ENCODE measurements at places on chromosomes 6 and 20.
A peak's percentile ranks its signal among the peaks of the same experiment; 100 is the strongest.

DNA sequence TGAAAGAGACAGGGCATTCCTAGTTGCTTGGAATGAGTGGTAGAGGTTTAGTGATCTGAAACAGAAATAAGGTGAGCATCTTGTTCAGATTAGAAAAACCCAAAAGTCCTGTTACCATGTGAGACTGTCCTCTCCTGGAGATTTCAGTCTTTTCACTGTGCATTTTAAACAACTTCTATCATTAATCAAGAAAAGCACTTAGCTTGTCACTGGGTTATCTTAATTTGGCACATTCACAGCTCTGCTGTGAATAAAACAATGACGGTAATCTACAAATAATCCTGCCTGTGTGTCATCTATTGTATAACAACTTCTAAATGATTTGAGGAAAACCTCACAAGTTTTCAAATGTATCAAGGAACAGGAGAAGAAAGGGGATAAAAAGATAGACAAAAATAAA is 9.5 kb upstream of the SMIM8 start:
- no peak for DNase-seq

GRCh38 chr6:89313006-89313405 is 2.1 kb downstream of the GABRR2 start:
- DNase-seq: no peak

- no peak for DNase-seq
Measured at GRCh38 chr6:135901774-135902524, 50.4 kb downstream of the PDE7B start.

DNA sequence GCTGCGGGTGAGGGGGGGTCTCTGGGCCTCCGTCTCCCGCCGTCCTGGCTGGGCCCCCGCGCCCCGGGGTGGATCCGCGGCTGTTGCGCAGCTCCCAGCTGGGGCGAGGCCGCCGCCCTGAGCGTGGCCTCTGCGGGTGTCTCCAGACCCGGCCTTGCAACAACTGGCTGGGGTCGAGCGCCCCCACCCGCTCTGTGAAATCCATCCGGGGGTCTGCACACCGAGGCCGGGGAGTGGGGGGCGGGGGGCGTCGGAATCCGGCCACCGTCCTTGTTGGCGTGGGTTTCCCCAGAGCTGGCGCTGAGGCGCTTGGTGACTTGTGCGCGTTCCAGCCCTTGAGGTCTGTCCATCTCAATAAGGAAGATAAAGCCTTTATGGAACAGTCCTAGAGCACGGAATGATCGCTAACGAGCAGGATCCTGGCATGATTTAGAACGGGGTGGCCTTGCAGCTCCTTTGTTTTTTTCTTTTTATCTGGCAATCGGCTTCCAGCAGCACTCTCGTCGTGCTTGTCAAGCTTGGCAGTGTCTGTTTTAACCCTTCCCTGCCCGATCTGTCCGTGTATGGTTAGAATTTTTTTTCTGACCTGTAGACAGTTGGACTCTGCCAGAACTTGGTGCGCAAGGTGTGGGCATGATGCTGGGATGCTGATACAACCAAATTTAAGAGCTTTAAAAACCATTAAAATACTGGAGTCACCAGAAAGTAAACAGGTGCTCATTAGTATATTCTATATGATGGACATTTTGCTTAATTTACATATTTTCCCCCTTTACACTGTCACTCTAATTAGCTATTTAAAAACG is 675 bp downstream of the DSTN start:
- no peak for DNase-seq

DNA sequence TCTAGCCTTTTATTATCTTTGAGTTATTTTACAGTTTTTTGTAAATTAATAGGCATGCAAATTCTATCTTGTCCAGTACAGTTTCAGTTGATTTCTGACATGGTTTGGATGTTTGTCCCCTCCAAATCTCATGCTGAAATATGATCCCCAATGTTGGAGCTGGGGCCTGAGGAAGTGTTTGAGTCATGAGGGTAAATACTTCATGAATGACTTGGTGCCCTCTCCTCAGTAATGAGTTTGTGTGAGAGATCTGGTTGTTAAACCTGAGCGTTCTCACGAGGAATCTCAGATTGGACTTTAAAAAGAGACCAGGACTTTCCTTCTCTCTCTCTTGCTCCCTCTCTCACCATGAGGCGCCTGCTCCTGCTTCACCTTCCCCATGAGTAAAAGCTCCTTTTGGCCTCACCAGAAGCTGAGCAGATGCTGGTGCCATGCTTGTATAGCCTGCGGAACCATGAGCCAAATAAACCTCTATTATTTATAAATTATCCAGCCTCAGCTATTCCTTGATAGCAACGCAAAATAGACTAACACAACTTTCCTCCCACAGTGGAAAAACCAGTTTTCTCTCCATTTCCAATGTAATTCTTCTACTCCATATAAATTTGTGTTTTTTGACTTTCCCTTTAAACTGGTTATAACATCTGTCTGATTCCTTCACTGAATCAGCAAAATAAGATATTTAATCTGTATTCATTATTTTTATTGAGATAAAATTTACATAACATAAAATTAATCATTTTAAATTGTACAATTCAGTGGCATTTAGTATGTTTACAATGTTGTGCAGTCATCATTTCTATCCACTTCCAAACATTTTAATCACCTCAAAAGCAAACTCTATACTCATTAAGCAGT is 78.7 kb upstream of the PRSS16 start:
- no peak for DNase-seq

DNA sequence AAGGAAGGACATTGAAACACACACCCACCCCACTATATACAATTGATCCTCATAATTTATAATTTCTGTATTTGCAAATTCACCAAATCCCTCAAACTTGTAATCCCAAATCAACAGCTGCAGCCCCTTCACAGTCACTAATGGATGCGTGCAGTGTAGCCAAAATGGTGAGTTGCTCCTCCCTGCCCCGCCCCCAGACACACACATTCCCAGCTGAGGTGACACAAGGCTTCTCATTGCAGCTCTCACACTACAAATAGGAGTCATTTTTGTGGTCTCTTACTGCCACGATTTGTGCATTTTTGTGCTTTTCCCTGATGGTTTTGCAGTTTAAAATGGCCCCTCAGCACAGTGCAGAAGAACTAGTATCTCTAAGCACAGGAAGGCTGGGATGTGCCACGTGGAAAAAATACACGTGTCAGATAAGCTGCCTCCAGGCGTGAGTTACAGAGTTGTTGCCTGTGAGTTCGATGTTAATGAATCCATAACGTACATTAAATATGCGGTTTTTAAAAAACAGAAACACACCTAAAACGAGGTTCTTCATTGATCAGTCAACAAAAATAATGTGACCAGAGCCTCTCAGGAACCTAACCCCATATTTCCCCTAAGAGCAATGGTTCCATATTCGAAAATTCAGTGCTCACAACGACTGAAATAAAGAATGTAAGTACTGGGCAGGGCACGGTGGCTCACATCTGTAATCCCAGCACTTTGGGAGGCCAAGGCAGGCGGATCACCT is 8.2 kb downstream of the ATP9A start:
- DNase-seq: no peak

DNA sequence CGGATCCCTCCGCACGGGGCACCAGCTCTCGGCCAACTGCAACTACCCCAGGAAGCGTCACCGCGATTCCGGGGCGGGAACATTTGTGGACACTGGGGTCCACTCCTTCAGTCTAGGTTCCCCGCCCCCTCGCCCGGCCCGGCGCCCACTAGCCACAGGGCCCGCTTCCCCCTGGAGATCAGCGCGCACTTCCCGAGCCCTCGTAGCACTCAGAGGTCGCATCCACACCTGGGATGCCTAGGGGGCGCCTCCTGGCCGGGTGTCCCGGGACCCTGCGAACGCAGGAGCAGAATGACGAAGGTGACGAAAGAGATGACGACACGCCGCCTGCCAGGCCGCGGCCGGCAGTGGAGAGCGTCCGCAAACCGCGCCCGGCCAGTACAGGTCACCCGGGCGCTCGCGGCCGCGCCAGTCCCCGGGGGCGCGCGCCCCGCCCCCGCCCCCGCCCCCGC is 309 bp upstream of the AIG1 start:
- DNase-seq: peak; percentile 58

DNA sequence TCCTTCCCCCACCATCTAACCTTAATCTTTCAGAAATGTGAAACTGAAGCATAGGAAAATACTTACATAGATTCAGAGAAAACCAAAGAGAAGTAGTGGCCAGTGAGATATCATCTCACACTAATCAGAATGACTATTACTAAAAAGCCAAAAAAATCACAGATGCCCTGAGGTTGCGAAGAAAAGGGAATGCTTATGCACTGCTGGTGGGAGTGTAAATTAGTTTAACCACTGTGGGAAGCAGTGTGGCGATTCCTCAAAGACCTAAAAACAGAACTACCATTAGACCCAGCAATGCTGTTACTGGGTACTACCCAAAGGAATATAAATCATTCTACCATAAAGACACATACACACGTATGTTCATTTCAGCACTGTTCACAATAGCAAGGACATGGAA is 9.2 kb upstream of the PREX1 start:
- DNase-seq: no peak

DNA sequence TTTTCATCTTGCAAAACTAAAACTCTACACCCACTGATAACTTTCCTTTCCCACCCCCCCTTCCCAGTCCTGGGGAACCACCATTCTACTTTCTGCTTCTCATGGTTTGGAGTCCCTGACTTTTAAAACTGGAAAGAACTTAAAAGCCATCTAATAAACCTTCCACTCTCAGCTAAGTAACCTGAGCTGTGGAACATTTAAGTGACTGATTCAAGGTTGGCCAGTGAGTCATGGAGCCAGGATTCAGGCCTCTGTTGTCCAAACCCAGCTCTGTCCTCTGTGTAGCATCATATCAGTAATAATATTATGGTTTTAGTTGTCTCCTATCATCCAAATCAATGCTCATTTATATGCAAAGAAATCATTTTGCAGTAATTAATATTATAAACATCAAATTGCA is 176.0 kb upstream of the NT5E start:
- no peak for DNase-seq

GRCh38 chr20:56867128-56867527 is 238.0 kb downstream of the TFAP2C start:
- no peak for DNase-seq

DNA sequence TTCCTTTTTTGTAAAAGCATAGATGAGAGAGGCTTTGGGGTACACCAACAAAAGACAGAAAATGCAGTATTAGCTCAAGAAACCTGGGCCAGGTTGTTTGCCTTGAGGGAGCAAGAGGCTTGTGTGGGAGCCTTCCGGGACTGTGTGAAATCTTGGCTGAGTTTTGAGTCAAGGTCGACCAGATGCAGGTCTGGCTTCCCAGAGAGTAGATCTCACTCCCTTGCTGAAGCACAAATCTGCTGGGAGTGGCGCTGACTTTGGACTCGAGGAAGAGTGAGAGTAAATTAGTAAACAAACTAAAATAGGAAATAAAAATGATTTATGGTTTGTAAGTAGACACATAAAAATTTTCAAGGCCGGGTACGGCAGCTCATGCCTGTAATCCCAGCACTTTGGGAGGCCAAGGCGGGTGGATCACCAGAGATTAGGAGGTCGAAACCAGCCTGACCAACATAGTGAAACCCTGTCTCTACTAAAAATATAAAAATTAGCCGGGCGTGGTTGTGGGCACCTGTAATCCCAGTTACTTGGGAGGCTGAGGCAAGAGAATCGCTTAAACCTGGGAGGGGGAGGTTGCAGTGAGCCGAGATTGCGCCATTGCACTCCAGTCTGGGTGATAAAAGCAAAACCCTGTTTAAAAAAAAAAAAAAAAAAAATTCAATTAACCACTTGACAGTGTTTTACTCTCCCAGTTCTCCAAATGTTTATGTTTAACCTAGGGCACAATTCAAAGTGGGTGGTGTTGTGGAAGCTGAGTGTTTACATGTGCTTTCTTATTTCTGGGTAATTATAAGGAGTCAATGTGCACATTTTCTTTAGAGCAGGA is 27.7 kb upstream of the EDN1 start:
- no peak for DNase-seq

DNA sequence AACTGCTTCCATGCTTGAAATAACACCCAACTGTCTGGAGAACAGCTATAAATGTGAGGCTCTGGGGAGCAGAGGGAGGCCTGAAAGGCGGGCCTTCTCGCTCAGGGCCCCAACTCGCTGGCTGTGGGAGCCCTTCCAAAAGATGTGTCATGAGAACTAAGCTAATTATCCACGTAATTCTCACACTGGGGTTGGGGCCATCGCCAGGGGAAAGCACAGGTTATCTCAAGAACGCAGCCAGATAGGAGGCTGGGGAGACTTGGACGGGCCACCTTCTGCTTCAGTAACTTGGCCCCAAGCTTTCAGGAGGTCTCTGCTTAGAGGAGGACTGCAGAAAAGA is 1.6 kb downstream of the PXDC1 start:
- no peak for DNase-seq

DNA sequence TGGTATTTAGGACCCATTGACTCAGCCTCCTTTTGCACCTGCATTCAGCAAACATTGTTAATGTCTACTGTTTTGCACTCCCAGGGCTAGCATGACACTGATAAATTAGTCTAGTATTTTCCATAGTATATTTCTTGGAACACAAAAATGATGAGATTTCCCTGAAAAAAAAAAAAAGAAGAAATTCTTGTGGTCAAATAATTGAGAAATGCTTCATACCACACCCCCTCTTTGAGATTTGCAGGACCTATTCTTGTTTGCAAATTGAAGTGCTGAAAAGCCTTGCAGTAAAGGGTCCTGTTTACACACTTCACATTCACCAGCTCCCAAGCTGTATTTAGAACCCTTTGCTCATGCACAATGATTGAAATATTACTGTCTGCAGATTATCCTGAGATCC is 36.3 kb upstream of the CLIC5 start:
- no peak for DNase-seq

- no peak for DNase-seq
Measured at GRCh38 chr20:32360333-32360634, 2.2 kb downstream of the ASXL1 start.

- no peak for DNase-seq
Measured at GRCh38 chr6:35831257-35832007, 26.3 kb downstream of the LHFPL5 start.

GRCh38 chr6:75563032-75563431 is 38.6 kb upstream of the SENP6 start:
- no peak for DNase-seq

GRCh38 chr6:158069800-158070195 is 88.1 kb downstream of the SYNJ2 start:
- DNase-seq: no peak

DNA sequence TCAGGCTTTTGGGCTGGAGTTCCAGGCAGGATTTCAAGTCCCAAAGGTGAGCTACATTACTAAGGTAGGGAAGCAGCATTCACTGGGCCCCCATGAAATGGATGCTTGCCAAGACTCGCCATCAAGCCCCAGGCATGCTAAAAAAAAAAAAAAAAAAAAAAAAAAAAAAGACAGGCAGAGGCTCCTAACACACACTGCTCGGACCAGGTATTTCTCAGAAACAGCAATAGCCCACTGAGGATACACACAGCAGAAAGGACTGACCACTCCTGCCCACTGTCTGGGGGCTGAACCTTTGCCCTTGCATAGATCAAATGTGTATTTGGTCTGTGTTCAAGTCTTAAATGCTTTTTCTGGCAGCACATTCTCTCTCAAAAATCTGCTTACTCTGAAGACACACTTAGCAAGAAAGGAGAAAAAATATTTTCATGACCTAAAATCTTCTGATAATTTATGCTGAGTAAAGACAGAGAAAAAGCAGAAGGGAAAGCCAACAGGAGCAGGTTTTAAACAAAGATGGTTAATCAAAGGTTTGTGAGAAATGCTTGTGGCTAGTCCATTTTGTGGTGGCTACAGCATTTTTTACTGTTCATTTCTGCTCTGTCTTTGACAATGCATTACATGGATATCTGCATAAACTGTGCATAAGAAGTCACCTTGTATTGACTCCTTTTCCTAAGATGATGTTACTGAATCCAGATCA is 37.9 kb upstream of the BEND6 start:
- DNase-seq: no peak

Measured in stimulated activated CD4-positive, alpha-beta T cell treated with anti-CD3 and anti-CD28 coated beads, Interleukin-12 subunit alpha, Interleukin-12 subunit beta, amount 100 ng/mL, for 24 hours (primary cell).